ENCODE measurements at places on chromosomes 7 and 10.

DNA sequence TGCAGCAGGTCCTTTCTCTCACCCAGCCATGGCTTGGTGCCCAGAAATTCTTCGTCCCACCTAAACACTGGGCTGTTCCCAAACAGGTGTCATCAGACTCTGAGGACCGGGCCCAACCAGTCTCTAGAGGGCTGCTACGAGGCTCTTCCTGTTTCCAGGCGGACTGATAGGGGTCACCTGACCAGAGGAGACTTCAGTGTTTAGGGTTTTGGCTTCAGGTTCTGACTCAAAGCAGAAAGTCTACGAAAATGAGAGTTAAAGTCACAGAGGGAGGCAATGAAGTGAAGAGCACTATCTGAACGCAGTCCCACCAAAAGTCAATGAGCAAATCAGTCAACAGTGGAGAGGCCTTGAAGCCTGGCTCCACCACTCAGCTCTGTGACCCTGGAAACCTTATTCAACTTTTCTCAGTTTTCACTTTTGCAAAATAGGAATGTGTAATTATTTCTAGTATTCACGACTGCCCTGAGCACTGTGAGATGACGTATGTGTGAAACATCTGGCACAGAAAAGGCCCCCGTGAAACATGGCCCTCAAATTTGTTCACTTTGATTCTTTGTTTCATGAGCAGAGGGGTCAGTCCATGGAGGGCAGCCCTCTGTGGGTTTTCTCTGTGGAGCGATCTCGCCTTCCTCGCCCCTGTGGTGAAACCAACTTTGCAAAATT is 189.9 kb upstream of the PDE1C start:
- DNase-seq, result no peak

DNA sequence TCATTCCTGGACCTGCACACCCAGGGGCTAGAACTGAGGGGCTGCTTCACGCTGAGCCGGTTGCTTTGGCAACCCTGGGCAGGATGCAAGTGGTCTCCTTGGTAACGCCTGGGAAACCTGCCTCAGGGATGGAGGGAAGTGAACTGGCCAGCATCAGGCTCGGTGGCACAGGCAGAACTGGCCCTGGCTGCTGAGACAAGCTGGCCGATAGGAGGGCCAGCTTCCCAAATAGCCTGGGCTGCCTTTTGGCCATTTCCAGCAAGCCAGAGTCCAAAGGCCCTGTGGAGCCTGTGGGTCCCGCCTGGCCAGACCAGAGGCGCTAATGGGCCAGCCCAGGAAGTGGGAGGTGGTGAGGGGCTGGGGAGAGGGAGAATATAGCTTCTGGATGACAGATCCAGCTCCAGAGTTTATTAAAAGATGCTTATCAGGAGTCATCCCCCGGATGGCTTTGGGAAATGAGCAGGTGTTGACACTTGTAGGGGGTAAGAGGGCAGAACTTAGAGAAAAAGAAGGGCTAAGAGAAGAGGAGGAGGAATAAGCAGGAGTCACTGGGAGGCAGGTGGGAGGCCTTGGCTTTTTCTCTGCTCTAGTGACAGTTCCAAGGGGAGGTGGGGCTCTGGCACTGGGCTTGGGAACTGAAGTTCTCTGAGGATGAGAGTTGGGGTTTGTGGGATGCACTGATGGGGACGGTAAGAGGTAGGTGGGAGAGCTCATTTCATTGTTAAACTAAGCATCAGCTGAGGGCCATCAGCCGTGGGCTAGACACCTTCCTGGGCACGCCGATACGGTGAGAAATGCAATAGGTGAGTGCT is 9.6 kb downstream of the NEURL1 start:
- no peak for DNase-seq

GRCh38 chr10:101066896-101067355 is 5.1 kb downstream of the KAZALD1 start:
- peak; percentile 33 for DNase-seq

- no peak for DNase-seq
Measured at GRCh38 chr7:123051916-123052315, 56.4 kb upstream of the TAS2R16 start.

DNA sequence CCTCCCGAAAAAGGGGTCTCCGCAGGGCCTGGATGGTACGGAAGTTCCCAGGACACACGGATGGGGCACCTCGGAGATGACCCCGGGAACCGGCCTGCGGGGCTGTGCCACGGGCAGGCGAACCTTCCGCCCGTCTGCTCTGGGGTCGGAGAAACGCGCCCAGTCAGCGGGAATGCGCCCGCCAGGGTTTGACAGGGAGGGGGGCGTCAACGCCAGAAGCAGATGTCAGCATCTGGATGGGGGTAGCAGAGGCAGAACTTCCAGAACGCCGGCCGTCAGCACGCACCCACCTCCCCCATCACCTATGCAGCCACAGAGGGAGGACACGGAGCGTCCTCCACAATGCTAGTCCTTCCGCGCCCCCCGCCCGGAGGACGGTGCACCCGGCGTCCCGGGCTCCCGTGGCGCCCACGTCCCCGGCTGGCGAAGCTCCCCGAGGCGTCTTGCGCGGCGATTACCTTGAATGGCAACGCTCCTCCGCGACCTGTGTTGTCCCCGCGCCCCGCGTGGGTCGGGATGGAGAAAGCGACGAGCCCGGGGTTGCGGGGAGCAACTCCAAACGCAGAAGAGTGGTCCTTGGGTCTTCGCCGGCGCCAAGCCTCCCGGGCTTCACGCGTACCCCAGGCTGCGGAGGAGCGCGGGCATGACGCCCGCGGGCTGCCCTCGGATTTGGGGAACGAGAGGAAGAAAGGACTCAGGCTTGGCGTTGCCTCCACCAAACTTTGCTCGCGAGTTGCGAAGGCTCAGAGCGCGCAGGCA is 561 bp downstream of the FGFR2 start:
- DNase-seq, result no peak

- no peak for DNase-seq
Measured at GRCh38 chr10:121406823-121407545, 191.3 kb downstream of the FGFR2 start.

DNA sequence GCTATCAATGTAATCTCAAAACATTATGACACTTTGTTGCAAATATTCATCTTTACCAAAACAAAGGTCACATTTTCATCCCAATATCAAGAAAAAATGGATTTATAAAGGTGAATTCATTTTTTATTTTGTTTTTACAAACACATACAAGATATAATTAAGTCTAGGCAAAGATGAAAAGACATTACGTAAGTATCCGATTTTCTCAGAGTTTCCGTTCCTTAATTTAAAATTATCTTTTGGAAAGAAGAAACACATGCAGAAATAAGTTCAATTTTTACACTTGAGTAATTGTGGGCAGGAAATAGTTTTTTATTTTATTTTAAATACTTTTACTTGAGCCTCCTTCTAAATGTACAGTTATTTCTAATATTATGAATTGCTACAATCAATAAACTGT is 24.6 kb downstream of the RTKN2 start:
- DNase-seq, result no peak

GRCh38 chr7:137920637-137921399 is 74.0 kb upstream of the DGKI start:
- DNase-seq, result no peak

GRCh38 chr10:7151538-7151937 is 259.3 kb downstream of the SFMBT2 start:
- no peak for DNase-seq

DNA sequence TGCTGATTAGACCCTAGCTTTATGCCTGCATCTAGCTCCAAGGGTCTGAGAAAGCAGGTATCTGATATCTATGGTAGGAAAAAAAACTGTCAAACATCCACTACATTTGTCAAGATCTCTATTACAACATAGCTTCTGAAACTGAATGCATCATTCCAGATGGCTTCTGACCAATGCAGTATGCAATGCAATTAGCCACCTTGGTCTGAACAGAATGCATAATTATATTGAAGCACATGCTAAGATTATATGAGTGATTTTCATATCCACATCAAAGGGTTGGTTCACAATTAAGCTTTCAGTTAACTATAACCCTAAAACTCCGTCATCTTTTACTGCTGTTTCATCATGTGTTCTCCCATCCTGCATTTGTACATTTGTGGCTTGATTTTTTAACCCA is 271.4 kb downstream of the POLR1F start:
- DNase-seq, result no peak

GRCh38 chr10:25130906-25131305 is 43.9 kb upstream of the GPR158 start:
- no peak for DNase-seq

DNA sequence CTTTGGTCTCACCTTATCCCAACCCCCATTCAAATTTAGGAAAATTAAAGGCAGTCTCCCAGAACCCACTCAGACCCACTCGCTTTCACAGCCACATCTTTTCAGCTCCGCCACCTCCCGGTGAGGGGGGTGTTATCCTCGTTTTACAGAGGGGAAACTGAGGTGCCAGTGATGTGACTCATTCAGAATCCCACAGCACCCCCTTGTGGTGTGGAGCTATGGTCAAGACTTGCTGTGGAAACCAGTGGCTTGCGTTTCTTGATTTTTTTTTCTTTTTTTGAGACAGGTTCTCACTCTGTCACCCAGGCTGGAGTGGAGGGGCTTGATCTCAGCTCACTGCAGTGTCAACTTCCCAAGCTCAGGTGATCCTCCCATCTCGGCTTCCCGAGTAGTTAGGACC is 27.6 kb downstream of the SLC35G1 start:
- peak; percentile 24 for DNase-seq

DNA sequence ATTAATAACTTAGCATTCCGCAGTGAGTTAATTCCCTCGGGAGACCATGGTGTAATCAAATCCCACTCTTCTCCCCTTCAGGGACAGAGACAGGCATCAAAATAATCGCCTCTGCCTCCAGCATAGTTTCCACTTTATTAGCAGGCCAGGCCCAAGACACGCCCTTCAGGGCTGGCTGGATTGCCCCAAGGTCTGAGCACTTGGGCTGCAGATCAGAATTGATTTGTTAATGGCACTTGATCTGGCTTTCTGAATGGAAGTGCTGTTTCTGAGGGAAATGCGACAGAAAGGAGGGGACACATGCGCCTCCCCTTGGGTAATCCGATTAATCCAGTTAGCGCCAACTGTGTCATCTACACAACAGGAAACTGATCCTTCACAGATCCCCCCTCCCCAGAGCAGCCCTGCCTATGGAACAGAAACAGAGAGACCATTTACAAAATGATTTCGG is 15.6 kb downstream of the CHAT start:
- no peak for DNase-seq

DNA sequence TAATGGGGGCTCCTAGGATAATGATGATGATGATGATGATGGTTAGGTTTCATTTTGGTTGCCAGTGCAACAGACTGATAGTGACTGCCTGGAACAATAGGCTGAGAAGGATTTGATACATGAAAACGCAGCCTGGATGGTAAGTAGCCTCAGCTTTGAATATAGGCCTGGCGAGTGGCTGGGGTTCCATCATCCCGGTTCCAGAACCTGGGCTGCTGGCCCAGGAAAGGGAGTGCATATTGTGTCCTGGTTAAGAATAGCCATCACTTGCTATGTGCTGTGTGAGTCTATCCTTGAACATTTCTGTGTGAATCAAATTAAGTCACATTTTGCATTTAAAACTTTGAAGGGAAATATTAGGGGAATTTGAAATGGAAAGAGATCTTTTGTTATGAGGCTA is 62.7 kb downstream of the SHH start:
- DNase-seq, result no peak

All from left cardiac atrium (tissue), 4 donors.